ENCODE measurements at places on chromosomes 12 and 14.

- DNase-seq, result no peak
Observed at GRCh38 chr14:92704036-92704804, 44.2 kb downstream of the LGMN start.

DNA sequence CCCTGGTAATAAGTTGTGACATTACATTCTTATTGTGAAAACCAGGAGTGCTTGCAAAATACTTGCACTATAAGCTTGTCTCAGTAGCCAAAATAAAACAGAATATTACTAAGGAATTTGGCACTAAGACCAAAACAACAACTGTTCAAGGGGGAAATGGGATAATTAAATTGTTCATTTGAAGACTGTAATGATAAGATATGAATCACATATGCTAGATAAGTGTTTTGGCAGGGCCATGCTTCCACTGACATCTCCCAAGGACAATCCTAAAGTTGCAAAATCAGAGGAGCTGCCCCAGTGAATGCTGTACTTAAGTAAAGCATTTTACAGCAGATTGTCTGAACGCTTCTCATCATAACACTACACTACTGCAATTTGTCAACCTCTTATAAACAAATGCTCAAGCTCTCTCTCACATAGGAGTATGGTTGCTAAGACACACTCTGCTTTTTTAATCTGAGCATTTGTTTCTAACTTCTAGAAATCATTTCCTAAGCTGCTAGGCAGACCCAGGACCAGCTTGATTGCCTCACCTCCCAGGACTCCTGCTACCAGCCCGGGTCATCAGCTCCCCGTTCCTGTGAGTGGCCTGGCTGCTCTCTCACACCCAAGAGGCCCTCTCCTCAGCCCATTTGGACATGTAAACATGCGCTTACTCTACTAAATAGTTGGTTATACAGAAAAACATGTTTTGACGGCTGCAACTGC, 191.5 kb downstream of the PAX9 start:
- DNase-seq, result no peak

DNA sequence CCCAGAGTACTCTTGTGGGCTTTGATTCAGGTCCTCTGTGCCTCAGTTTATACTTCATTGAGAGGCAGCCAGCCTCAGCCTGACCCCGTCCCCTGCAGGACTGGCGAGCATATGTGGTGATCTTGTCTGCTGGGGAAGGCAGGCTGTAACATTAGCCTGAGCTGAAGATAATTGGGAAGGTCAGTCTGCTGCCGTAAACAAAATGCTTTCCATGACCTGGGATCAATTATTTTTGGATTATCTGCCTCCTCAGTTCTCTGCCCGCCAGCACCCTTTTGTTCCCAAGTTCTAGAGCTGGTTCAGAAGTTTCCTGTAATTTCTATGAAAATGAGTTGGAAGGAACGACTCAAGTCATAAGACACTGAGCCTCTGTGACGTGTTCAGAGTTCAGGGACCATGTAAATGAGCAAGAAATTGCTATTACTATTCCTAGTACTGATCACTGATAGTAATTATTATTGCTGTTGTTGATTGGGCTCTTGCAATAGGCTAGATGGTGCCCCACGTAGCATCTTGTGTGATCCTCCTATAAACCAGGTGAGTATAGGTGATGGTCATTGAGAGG, 4.5 kb downstream of the ORAI1 start:
- DNase-seq, result no peak

- DNase-seq, result no peak
Observed at GRCh38 chr12:100857418-100857817, 62.8 kb downstream of the ANO4 start.

- no peak for DNase-seq
Observed at GRCh38 chr12:105756961-105757360, 381.8 kb downstream of the NUAK1 start.

GRCh38 chr12:117098361-117099217, 627 bp downstream of the TESC start:
- no peak for DNase-seq

DNA sequence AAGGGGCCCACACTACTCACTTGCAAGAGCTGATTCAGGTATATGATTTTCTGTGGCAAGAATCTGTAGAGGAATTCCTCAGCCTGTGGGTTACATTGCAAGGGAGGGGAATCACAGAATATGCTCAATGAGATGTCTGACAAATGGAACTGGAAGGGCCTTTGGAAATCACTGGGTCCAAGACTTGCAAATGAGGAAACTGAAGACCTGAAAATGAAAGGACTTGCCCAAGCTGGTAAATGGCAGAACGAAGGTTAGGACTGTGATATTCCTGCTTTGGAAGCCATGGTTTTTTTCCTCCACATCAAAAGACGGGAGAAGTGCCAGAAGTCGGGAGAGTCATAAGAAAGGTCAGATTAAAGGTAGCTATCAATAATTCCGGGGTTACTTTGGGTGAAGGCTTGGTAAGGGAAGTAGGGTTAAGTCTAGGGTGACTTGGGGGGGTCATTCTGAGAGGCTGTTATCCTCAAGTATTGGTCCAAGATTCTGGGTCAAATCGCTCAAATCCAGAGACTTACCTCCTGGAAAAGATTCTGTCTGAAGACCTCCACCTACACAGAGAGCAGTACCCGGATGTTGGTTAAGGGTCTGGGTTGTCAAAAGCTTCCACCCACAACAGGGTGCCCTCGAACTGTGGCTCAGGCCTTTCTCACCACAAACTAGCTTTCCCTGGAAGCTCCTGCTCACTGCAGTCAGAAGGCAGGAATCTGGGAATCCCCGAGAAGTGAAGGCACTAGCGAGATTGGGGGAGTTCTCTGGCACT, 539 bp downstream of the PSME2 start:
- no peak for DNase-seq

GRCh38 chr14:75521415-75522199, 662 bp upstream of the BATF start:
- no peak for DNase-seq

GRCh38 chr12:132071040-132071810, 72.9 kb downstream of the DDX51 start:
- no peak for DNase-seq

- DNase-seq, result no peak
Observed at GRCh38 chr14:94113908-94114588, 3.5 kb downstream of the IFI27 start.

DNA sequence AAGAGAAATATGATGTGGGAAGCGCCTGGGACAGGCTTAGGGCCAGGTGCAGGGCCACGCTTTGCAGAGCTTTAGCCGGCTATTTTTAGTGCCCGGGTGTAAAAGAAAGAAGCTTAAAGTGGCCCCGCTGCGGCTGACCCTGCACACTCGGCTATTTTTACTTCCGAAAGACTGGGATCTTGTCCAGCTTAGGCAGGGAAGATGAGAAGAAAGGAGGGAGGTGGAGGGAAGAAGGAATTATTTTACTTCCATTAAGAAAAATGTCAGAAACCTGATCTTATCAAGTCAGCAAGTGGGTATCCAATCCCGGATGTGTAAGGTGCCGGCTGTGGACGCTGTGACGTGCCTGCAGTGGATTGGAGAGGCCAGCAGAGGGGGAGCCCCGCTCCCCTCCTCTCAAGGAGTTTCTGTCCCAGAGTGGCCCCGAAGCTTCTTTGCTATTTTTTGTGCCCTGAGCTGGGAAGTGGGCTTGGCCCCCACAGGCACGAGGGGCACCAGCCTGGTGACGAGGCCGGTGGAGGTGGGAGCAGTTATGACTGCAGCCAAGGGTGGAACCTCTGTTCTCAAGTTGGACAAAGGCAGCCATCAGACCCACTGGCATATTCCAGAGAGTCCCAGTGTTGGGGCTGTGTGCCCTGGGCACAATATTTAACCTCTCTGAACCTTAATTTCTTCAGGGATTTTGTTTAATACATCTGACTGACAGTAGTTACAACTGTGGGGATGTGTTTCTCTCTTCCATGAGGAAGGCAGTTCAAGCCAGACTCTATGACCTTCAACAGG, 97.7 kb downstream of the ESRRB start:
- no peak for DNase-seq

GRCh38 chr12:27431185-27431584, 15.4 kb upstream of the SMCO2 start:
- DNase-seq, result no peak

DNA sequence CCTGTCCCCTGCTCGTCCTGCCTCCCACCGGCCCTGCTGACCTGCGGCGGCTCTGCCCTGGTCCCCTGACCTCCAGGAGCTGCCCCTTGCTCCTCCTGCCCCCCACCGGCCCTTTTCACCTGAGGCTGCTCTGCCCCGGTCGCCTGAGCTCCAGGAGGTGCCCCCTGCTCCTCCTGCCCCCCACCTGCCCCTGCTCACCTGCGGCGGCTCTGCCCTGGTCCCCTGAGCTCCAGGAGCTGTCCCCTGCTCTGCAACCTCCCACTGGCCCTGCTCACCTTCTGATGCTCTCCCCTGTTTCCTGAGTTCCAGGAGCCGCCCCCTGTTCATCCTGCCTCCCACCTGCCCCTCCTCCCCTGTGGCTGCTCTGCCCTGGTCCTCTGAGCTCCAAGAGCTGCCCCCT, 101.3 kb downstream of the TMEM121 start:
- no peak for DNase-seq

GRCh38 chr14:51253880-51254279, 13.8 kb downstream of the TMX1 start:
- DNase-seq, result no peak

- DNase-seq, result no peak
Observed at GRCh38 chr12:80472236-80472635, 28.2 kb downstream of the PTPRQ start.

DNA sequence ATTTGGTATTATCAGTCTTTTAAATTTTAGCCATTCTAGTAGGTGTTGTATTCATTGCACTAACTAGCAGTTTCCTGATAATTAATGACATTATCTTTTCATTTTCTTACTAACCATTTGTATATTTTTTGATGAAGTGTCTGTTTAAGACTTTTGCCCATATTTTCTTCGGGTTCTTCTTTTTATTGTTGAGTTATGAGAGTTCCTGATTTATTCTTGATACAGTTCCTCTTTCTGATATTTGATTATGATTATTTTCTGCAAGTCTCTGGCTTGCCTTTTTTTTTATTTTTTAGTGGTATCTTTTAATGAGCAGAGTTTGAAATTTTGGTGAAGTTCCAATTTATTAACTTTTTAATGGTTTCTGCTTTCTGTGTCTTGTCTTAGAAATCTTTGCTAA, 6.2 kb upstream of the RNU6-7 start:
- DNase-seq, result no peak

DNA sequence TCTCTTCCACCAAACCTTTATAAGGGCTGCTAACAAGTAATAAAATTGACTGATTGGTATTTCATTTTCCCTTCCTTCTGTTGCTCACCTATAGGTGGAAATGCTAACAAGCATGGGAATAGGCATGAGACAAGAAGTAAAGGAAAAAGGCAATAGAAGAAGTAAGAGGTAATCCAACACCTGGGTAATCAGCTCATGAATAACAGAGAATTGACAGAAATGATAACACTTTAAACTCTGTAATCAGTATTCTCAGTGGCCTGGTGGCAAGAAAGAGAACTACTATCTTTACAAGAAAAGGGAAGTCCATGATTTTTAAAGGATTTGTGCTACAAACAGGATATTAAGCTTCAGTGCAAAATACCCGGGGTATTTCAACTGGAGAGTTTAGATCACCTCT, 737.8 kb downstream of the RERGL start:
- no peak for DNase-seq

- DNase-seq, result no peak
Observed at GRCh38 chr12:38880288-38880687, 25.1 kb downstream of the CPNE8 start.

All from stimulated activated CD8-positive, alpha-beta memory T cell treated with anti-CD3 and anti-CD28 coated beads, Interleukin-12 subunit alpha, Interleukin-12 subunit beta, amount 100 ng/mL, for 1 hour (primary cell).